HT-29 (cell line): ENCODE measurements at places on chromosomes 13 and 19. TPM values are rescaled to one million over a fixed set of nuclear protein-coding genes. Genes with fewer than 3 reads are reported as not detected.

Gene LRCH1
- total RNA-seq, result 12.7 and 13.5 TPM in 2 replicates

Gene ZNF486
- total RNA-seq, result 0.15 TPM in 1 of 2 replicates, not detected in the other

Gene ZNF433
- 0.21 and 0.79 TPM in 2 replicates for total RNA-seq

Gene ONECUT3
- not detected in 2 replicates for total RNA-seq

Gene SHANK1
- total RNA-seq, result not detected in 2 replicates

Gene ZNF90
- total RNA-seq, result not detected in 2 replicates

Gene SPACA4
- 2.3 and 3.4 TPM in 2 replicates for total RNA-seq
